ENCODE measurements at places on chromosomes 2 and 18.
A peak's percentile ranks its signal among the peaks of the same experiment; 100 is the strongest.

DNA sequence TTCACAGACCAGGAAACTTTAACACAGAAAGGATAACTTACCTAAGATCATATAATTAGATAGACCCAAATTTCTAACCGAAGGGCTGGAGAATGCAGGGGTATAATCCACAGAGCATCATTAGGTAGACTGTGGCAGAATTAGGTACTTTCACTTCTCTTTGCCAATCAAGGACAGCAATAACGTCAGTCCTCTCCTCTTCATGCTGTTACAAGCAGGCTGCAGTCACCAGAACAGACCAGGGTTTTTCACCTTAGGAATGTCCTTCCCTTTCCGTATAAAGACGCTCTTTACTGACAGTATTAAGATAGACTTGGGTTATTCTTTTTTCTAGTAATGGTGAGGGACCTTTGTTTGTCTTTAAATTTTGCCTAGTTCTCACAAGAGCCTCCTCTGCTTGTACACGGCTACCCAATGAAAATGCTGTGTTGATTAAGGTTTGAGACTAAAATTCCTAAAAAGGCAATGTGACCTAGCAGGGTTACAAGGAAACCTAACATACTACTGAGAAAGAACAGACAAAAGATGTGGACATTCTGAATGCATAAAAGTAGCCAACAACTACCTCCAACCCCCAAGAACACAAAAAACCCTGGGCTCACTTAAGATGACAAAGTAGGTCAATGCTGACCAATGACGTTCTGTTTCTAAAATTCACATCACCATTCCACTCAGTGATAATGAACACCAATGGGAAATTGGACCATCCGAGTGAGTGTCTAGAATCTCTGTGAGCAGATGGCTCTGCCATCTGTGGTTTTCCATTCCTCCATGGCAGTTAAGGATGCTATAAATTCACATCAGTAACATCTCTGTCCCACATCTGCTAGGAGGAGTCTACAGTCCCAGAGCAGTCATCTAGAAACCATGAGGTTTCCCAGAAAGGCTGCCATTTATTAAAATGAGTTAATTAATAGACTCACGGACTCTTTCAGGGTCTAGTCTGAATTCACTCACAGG is 2.1 kb downstream of the PDIA6 start:
- no peak for DNase-seq

GRCh38 chr2:19230626-19231025 is 127.8 kb downstream of the OSR1 start:
- DNase-seq = no peak

- DNase-seq = no peak
These were observed 76.2 kb upstream of the CHRNA1 start for GRCh38 chr2:174840436-174840835.

DNA sequence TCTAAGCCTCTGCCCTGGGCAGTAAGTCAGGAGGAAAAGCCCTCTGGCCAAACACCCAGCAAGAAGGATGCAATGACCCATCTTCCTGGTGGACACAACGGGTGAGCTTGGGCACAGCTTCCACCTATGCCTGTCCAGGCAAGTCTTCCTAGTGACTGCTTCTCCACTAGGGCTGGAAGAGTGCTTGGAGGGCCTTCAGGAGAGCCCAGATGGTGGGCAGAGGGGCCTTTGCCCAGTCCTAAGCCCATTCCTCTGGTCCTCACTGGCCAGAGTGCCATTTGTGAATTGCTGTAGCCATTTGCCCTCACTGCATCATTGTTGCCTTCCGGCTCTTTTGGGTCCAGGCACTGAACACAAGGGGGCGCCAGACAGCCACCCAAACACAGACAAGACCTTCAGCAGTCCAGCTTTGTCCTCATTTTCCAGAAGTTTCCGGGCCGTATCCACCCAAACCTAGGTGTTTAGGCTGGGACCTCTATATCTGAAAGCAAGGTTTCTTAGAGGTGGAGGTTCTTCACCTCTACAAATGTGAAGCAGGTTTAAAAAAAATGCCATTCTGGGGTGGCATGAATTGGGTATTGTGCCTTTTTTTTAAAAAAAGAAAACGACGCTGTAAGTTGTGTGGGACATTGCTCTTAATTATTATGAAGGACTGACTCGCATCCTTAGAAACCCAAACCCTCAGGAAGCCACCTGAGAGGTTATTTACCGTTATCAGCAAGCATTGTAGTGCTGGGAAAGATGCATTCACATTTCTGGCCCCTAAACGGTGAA is 29.5 kb downstream of the PAX8 start:
- peak; percentile 68 for DNase-seq

DNA sequence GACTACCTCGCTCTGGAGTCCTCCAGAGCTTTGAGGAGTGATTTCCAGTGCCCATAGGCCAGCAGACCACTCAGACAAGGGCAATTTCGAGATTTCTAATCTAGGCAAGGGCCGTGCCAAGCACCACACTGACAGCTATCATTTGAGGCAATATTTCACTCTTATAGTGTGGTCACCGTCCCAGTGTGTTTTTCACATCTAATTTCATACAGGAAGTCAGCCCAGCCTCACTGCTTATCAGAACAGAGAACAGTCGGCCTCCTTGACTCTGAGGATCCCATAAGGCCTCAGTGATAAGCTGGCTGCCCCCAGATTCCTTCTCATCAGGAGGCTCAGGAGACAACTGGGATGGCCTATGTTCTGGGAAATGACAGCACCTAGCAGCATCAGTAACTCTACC is 581 bp downstream of the CAPN14 start:
- DNase-seq = no peak
